ENCODE measurements at places on chromosomes 2 and 18. TPM values are rescaled to one million over a fixed set of nuclear protein-coding genes. Genes with fewer than 3 reads are reported as not detected.

- DNase-seq: peak; percentile 64
Observed at GRCh38 chr2:88626171-88627054, 851 bp downstream of the EIF2AK3 start.

GRCh38 chr18:305003-305501 is 37.2 kb upstream of the THOC1 start:
- DNase-seq: no peak

GRCh38 chr2:134217924-134218323 is 35.9 kb upstream of the MGAT5 start:
- DNase-seq: no peak

FNDC4 gene
- total RNA-seq: 18.1 TPM

DSG1 gene
- total RNA-seq: not detected

IL36RN gene
- not detected for total RNA-seq

CYP27C1 gene
- not detected for total RNA-seq

QPCT gene
- total RNA-seq: 1.8 TPM
